ENCODE measurements at places on chromosomes 11 and 22.

DNA sequence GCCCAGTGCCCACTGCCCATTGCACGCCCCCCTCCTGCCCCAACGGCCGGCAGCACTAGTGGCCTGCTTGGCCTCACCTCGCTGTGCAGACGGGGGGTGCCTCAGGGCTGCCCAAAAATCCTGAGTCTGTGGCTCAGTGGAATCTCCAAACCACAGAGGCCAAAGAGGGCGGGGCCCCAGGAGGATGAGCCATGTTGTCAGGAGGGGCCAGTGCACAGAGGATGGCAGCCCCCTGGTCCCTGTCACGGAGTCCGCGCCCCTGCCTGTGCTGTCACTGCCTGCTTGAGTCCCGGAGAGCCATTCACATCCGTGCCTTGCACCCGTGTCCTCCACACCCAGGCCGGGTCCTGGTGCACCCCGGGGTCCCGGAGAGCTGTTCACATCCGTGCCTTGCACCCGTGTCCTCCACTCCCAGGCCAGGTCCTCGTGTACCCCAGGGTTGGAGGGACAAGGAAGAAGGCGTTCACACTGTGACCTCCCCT is 36.4 kb upstream of the MUC5AC start:
- DNase-seq: no peak

- no peak for DNase-seq
Observed at GRCh38 chr11:7292922-7293321, 41.2 kb downstream of the SYT9 start.

DNA sequence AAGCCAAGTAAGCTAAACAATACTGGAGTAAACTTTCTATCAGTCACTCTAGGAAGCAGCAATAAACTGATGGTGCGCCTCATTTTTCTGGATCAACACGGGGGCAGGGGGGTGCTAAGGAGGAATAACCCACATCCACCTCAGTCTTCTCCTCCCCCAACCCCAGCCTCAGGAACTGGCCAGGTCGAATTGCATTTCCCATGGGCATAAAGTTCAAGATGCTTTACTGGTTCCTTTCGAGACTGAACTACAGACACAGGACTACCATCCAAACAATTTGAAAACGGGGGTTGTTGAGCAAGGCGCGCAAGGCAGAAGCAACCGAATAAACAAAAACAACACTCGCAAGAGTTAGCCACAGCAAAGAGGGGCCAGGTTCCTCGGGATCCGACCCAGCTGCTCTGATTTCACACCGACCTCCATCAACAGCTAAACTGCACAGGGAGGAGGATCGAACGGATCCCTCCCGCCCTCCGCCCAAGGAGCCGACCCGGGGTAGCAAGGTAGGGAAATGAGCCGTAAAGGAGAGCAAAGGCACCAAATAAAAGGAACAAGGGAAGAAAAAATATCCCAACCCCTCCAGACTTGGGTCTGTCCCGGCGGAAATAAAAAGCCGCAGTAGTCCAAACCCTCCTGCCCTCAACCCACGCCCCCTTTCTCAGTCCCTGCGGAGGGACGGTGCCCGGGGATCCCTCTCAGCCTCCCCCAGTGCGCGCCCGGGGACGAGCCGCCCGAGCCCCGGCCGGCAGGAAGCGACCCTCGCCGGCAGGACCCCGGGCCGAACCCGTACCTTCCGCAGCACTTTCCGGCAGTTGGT is 801 bp downstream of the SESN3 start:
- DNase-seq: peak; percentile 52

GRCh38 chr11:12174477-12175143 is 64.2 kb downstream of the MICAL2 start:
- DNase-seq: peak; percentile 47

- DNase-seq: no peak
Observed at GRCh38 chr11:57325735-57326048, 940 bp upstream of the TNKS1BP1 start.

- no peak for DNase-seq
Observed at GRCh38 chr11:567629-568292, 7.0 kb downstream of the RASSF7 start.

GRCh38 chr22:31343235-31344191 is 2.6 kb downstream of the PATZ1 start:
- peak; percentile 43 for DNase-seq

- DNase-seq: peak; percentile 77
Observed at GRCh38 chr11:117071344-117071787, 26.9 kb downstream of the SIK3 start.

DNA sequence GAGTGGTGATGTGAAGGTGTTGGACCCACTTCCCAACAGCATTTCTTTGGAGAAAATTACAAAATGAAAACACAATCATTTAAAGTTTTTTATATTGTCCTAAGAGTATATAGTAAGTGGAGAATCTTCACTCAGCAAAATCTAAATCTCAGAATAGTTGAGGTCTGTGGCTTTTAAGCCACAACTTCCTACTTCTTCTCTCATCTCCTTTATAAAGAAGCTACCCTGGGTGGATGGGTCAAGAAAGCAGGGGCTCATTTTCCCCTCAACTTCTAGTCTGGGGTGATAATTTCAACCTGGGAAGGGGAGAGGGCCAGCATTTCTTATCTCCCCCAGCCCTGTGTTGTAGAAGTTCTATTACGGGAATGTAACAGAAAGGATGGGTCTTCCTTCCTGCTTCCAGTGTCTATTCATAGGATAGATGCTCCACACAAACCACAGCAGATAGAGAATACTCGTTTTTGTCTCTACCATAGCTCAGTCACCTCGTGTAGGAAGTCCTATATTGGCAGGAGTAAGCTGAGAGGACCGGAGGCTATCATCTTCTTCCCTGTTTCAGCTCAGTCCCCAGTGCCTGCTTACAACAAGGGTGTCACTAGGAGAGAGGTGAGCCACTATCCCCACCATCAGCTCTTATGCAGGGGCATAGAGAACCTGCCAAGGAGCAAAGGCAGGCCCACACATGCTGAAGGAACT is 341.5 kb downstream of the CASP12 start:
- no peak for DNase-seq

- DNase-seq: no peak
Observed at GRCh38 chr11:20027556-20028013, 132.7 kb downstream of the DBX1 start.

GRCh38 chr11:109486129-109486528 is 64.1 kb downstream of the C11orf87 start:
- DNase-seq: no peak

- DNase-seq: no peak
Observed at GRCh38 chr22:22979121-22979724, 91.1 kb upstream of the GNAZ start.

GRCh38 chr11:8685306-8685705 is 2.7 kb downstream of the RPL27A start:
- no peak for DNase-seq

- peak; percentile 60 for DNase-seq
Observed at GRCh38 chr11:108616549-108616948, 23.0 kb upstream of the EXPH5 start.

GRCh38 chr11:130409594-130410388 is 18.6 kb downstream of the ADAMTS8 start:
- DNase-seq: no peak

DNA sequence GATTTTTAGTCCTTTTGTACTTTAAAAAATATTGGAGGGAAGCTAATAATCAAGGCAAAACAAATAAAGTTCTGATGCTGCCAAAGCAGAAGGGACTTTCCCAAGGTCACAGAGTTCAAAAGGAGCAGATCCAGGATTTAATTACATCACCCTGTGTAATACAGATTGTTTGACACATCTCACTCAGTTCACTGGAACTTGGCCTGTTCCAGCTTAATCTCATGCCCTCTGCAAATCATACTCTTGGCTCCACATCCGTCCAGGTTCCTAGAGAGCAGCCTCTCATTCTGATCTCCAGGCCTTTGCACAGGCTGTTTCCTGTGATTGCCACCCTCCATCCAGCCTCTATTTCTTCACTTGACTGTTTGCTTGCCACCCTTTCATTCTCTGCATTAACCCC is 151.7 kb downstream of the SPON1 start:
- DNase-seq: no peak

GRCh38 chr11:123404676-123405075 is 25.4 kb upstream of the GRAMD1B start:
- DNase-seq: no peak

GRCh38 chr11:77030834-77031414 is 3.3 kb upstream of the B3GNT6 start:
- no peak for DNase-seq

DNA sequence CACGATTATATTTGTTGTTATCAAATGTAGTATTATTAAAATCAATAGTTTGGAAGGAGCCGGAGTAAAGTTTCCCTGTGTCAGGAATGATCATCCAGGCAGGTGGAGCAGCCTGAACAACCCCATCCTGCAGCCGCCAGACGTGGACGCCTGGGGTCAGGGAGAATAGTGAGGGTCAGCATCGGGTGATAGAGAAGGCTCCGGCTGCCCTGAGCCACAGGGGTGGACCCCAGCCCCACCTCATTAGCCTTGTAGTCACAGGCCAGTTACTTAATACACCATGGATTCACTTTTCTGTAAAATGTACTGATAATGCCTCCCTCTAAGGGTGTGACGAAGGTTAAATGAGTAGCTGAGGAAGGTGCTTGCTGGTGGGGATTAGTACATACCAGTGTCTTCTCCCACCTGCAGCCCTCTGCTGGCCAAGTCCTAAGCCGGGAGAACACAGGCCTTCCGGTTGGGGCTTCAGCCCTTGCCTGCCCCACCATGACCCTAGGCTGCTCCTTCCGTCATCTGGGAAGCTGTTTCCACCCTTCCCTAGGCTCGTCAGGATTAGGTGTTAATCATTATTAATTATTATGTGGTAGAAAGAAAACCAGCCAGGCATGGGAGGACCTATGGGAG is 14.9 kb downstream of the TMEM121B start:
- no peak for DNase-seq

DNA sequence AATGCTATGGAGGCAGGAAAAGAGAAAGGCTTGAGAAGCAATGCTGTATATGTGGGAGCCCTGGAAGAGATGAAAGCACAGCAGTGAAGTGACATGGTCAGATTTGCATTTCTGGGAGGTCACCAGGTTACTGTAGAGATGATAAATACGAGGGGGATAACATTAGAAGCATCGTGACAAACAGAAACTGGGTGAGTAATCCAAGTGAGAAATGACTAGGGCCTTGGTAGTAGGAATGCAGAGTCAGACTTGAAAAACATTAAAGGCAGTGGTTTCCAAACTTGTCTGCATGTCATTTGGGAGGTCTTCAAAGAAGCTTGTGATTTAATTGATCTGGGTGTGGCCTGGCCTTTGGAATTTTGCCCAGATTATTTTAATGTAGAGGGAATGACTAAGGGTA is 43.9 kb downstream of the CCDC34 start:
- peak; percentile 48 for DNase-seq

DNA sequence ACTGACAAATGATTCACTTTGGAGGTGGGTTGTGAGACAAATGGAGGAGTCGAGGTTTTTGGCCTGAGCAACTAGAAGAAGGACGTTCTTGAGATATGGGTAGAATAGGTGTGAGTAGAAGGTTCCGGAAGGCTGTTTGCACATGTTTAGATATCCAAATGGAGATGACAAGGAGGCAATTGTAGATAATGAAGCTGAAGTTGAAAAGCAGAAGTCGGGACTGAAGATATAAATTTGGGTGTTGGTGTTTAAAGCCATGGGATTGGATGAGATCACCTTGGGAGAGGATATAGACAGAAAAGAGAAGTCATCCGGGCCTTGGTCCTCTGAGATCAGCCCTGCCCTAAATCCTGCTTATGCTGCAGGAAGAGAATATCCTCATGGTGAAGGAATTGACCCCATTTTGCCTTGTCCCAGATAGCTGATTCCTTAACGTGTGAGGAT is 75.5 kb upstream of the CD44 start:
- no peak for DNase-seq

- DNase-seq: peak; percentile 43
Observed at GRCh38 chr22:44567846-44568493, 69.9 kb upstream of the RTL6 start.

DNA sequence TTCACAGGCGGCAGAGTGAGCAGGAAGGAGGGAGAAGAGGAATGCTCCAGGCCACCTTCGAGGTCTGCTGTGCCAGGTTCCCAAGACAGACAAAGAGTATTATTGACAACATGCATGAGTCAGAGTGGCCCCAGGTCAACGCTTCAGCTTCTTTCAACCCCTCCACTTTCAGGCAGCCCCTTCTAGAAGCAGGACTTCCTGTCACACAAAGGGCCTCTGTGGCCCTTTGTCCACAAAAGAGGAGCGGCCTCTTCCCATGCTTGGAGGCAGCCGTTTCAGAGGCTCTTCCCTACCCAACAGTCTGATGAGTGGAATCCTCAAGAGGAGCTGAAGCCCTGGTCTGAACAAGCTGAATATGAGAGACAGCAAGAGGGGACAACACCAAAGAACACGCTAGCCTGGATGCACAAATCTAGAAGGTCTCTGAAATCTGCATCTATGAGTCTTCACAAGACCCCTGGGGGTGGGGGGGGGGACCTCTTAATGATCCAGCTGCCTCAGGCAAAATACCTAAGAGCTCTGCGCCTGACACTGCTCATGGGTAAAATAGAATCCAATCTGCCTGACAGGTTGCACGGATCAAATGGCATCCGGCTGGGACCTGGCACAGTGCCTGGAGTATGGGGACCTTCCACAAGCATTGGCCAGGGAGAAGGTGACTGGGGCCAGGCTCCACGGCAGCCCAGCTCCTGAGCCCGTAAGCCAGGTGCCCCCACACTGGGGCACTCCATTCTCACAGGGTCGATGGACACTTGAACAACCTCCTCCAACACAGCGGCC is 67.5 kb downstream of the PACSIN2 start:
- DNase-seq: peak; percentile 67

DNA sequence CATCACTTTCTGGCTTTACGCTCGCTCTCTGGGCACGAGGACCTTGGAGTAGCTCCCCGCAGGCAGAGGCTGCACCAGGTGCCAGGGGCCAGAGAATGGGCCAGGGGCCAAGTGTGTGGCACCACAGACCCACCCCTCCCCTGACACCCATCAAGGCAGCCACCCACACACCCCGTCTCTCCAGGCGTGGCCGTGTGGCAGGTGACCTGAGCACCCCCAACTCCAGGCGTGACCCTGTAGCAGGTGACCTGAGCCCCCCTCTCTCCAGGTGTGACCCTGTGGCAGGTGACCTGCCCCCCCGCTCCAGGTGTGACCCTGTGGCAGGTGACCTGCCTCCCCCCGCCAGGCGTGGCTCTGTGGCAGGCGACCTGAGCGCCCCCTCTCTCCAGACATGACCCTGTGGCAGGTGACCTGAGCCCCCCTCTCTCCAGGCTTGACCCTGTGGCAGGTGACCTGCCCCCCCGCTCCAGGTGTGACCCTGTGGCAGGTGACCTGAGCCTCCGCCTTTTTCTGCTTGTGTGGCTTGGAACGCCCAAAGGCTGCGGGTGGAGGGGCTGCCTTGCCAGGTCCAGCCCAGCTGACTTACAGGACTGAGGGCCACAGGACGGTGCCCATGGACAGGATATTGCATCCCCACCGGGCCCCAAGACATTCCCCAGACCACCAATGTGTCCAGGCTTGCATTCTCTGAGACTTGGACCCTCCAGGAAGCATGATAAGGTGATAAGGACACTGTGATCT is 667.2 kb downstream of the BRD1 start:
- DNase-seq: no peak

DNA sequence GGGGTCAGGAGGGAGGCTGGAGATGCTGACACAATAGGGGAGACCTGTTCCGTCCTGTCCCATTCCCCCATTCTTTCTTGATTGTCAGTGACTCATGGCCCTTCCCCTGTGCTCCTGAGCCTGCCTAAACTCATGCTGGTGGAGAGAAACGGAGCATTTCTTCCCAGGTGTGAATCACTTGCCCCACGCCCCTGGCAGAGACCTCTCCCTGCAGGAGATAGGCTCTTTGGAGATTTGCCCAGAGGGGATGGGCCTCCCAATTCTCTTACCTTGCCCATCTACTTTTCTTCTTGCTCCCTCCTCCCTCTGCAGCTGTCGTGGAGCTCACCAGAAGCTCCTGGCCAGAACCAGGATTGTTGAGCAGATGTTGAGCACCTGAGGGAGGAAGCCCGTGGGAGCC is 121.9 kb upstream of the OR9Q1 start:
- DNase-seq: no peak

- no peak for DNase-seq
Observed at GRCh38 chr22:50087646-50088045, 2.2 kb upstream of the MOV10L1 start.
